ENCODE measurements at places on chromosomes 12 and 14.

- peak; percentile 58 for DNase-seq
These were observed 31.2 kb upstream of the USP44 start for GRCh38 chr12:95582230-95583058.

- DNase-seq, result no peak
These were observed 101.3 kb downstream of the HMGA2 start for GRCh38 chr12:65925626-65926025.

- DNase-seq, result peak; percentile 47
These were observed 1.0 kb upstream of the KDM2B start for GRCh38 chr12:121581686-121582429.

DNA sequence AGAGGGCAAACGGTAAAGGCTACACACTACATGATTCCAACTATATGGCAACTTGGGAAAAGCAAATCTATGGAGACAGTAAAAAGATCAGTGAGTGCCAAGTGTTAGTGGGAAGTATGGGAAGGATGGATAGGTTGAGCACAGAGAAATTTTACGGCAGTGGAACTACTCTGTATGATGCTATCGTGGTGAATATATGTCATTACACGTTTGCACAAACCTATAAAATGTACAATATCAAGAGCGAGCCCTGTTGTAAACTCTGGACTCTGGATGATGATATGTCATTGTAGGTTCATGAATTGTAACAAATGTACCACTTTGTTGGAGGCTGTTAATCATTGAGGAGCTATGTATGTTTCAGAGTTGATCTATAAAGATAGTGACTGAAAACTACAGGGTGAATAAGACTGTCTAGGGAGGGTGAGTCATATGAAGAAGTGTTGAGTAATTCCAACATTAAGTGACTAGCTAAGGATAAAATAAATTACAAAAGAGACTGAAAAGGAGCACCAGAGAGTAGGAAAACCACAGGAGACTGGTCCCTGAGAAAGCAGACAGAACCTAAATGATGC, 349.2 kb upstream of the LMO3 start:
- no peak for DNase-seq

GRCh38 chr12:44616402-44616801, 259.7 kb downstream of the NELL2 start:
- no peak for DNase-seq

- peak; percentile 26 for DNase-seq
These were observed 4.3 kb downstream of the DEGS2 start for GRCh38 chr14:100155049-100155621.

- DNase-seq, result no peak
These were observed 78.2 kb upstream of the PTGDR start for GRCh38 chr14:52189325-52189724.

GRCh38 chr12:113154351-113154973, 4.9 kb downstream of the CFAP73 start:
- peak; percentile 16 for DNase-seq

DNA sequence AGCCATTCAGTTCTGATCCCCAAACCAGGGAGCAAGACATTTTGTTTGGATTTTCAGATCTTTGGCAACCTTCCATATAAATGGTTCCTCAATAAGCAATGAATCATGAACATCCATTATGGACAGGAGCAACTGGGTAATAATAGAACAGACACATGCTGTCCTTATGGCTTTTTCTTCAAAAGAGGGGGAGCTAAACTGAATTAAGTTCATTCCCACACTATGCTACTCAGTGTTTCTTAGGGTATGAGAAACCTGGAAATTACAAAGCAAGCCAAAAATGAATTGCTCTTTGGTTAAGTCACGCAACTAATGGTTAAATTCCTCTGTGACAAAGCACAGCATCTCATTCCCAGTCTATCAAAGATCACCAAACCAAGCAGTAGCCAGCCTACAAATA, 51.0 kb downstream of the PTGER2 start:
- DNase-seq, result peak; percentile 14

GRCh38 chr12:100075598-100075997, 67.1 kb downstream of the BLTP3B start:
- DNase-seq, result no peak

GRCh38 chr14:88904864-88905263, 80.4 kb downstream of the TTC8 start:
- DNase-seq, result no peak

- DNase-seq, result no peak
These were observed 306.0 kb downstream of the NELL2 start for GRCh38 chr12:44570036-44570583.

DNA sequence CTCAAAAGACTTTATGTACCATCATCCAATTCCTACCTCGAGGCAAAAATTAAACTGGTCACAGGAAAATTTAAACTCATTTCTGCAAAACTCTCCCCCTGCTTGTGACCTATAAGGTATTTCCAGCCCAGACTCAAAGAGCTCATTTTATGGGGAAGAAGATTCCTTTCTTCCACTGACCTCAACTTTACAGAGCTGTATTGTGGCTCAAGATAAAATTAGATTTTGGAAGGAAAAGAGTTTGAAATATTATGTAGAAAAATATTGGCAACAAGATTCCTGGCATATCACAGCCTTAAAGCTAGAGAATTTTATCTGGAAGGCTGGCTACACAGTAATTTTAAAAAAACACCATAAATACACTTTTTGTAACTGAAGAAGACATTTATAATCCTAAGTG, 91.7 kb downstream of the STXBP6 start:
- DNase-seq, result no peak

Data from EL (cell line).